Right renal cortex interstitium (tissue), 3 donors: ENCODE measurements at places on chromosomes 2 and 18. TPM values are rescaled to one million over a fixed set of nuclear protein-coding genes. Genes with fewer than 3 reads are reported as not detected.

DNA sequence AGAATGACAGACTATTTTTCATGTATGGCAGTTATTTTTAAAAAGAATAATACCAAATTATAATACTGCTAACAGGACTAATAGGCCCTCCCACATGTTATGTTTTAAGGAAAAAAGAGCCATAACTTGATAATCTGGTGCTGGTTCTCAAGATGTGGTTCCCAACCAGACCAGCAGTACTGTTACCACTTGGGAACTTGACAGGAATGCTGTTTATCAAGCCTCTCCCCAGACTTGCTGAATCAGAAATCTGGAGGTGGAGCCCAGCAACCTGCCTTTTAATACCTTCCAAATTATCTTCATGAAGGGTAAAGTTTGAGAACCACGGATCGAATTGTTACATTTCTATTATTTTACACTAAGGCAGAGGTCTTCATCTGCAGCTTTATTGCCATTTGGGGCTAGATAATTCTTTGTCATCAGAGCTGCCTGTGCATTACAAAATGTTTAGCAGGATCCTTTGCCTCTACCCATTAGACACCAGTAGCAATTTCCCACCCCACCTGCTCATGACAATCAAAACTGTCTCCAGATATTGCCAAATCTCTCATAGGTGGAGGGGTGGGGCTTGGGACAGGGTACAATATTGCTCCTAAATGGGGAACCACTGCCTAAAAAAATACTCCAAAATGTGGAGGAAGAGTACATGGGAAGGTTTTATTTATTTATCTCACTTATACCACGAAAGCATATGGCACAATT, 629.6 kb downstream of the ARHGAP15 start:
- no peak for DNase-seq

GRCh38 chr2:74843433-74843832, 9.5 kb downstream of the HK2 start:
- no peak for DNase-seq

GRCh38 chr2:48383036-48383435, 146.9 kb upstream of the STON1 start:
- no peak for DNase-seq

GRCh38 chr2:26330114-26330549, 15.8 kb upstream of the SELENOI start:
- DNase-seq = no peak

DNA sequence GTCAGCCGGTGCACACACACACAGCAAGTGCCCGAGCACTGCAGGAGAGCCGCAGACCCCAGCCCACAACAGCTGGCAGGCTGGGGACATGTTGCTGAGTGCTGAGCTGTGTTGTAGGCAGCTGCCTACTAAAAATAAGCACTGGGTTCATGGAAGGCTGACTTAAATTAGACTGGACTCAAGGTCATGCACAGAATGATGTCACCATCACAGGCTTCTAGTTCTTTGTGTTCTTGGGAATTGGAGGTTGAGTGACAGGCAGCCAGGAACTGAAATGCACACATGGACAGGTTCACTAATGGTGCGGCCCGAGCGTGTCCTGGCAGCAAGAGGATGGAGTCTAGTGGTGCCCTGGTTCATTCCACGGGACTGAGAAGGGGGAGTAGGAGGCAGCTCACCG, 71.3 kb downstream of the VWA3B start:
- DNase-seq = no peak

- DNase-seq = no peak
These were observed 52.6 kb downstream of the CIB4 start for GRCh38 chr2:26588576-26588975.

Gene MRPS5
- polyA plus RNA-seq = 67.5 TPM

Gene INO80C
- polyA plus RNA-seq = 27.9 TPM
